ENCODE measurements at places on chromosomes 13 and 19.

GRCh38 chr19:18397242-18398202 is at the start of gene LRRC25:
TSS of gene LRRC25 (minus strand) at chr19:18397622. CDS start at chr19:18396963, 659 bp downstream.
- no peaks in the 10 kb centered on the region for H3K36me3 ChIP-seq
- no peak within 1 kb of the TSS for H3K4me3 ChIP-seq
- no peak within 1 kb of the TSS for H3K27ac ChIP-seq
- no peaks in the 10 kb centered on the region for H3K4me1 ChIP-seq

DNA sequence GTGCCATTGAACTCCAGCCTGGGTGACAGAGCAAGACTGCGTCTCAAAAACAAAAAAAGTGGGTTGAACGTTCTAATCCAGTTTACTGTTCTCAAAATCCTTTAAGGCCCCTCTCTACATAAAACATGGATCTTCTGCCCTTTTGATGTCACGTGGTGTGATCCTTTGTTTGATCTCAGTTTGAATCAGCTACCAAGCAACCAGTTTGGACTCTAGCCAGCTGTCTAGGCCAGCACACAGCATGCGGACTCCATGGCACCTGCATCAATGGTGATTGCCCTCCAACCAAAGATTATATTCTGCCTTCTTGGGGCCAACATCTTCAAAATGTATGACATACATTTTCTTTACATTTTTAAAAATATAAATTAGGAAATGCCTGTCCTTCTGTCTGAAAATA is 365.4 kb downstream of the NDFIP2 start:
- no peak overlapping the region for H3K27ac ChIP-seq
- no peaks in the 10 kb centered on the region for H3K27me3 ChIP-seq
- H3K36me3 ChIP-seq, result no peaks in the 10 kb centered on the region
- H3K4me3 ChIP-seq, result no peak overlapping the region

GRCh38 chr19:35540356-35540927 is 5.0 kb upstream of the TMEM147 start:
- no peak overlapping the region for H3K27ac ChIP-seq
- H3K4me3 ChIP-seq, result no peak overlapping the region
- H3K27me3 ChIP-seq, result no peaks in the 10 kb centered on the region
- no peak for DNase-seq
- H3K4me1 ChIP-seq, result peaks cover 16% of the 10 kb centered on the region

DNA sequence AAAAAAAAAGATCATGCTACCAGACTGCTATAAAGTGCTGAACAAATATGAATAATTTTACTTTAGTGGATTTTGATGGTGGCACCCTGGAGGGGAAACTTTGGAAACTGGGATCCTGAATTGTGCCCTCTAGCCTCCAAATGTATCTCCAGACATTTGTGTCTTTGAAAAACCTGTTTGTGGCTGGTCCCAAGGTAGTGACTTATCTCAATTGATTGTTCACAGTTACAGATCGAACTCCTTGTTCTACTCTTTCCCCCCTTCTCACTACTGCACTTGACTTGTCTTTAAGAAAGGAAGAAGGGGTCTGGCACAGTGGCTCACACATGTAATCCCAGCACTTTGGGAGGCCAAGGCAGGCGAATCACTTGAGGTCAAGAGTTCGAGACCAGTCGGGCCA is 10.5 kb downstream of the RGL3 start:
- H3K4me3 ChIP-seq, result no peak overlapping the region
- H3K4me1 ChIP-seq, result no peaks in the 10 kb centered on the region
- H3K36me3 ChIP-seq, result no peaks in the 10 kb centered on the region
- DNase-seq, result no peak
- peaks cover 8% of the 10 kb centered on the region for H3K27me3 ChIP-seq

GRCh38 chr19:21264891-21265290 is 64.3 kb downstream of the ZNF708 start:
- H3K27ac ChIP-seq, result no peak overlapping the region
- no peaks in the 10 kb centered on the region for H3K27me3 ChIP-seq
- H3K4me1 ChIP-seq, result no peaks in the 10 kb centered on the region
- H3K4me3 ChIP-seq, result no peak overlapping the region

DNA sequence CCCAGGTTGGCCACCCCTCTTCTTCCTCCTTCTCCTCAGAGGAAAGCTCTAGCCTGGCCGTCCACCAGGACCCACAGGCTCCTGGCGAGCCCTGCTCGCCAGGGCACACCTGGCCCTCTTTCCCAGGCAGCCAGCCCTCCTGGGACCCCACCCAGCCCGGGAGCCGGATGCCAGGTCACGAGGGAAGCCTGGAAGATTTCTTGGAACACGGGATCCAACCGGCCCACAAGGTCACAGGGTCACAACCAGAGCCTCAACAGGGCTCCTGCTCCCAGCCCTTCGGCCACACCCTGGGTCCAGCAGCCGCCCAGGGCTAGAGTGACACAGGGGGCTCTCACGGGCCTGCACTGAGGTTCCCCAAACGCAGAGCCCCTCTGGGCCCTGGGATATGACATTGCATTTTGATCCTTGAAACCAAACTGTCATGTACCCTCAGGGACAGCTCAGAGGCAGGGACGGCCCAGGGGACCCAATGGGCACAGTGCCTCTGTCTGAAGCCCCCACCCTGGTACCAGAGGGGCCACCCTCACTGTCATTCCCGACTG is 5.5 kb downstream of the MKNK2 start:
- no peaks in the 10 kb centered on the region for H3K36me3 ChIP-seq
- no peak for DNase-seq
- peaks cover 45% of the 10 kb centered on the region for H3K4me1 ChIP-seq
- no peaks in the 10 kb centered on the region for H3K27me3 ChIP-seq
- no peak overlapping the region for H3K4me3 ChIP-seq
- H3K27ac ChIP-seq, result no peak overlapping the region

GRCh38 chr13:38417241-38417640 is 67.6 kb downstream of the UFM1 start:
- H3K36me3 ChIP-seq, result no peaks in the 10 kb centered on the region
- H3K27me3 ChIP-seq, result no peaks in the 10 kb centered on the region
- H3K4me3 ChIP-seq, result no peak overlapping the region

GRCh38 chr19:2983351-2984214 is 6.2 kb downstream of the TLE6 start:
- no peaks in the 10 kb centered on the region for H3K4me1 ChIP-seq
- H3K27ac ChIP-seq, result no peak overlapping the region
- no peak for DNase-seq
- no peaks in the 10 kb centered on the region for H3K36me3 ChIP-seq

- DNase-seq, result no peak
- no peaks in the 10 kb centered on the region for H3K36me3 ChIP-seq
- no peaks in the 10 kb centered on the region for H3K27me3 ChIP-seq
- no peak overlapping the region for H3K27ac ChIP-seq
- H3K4me1 ChIP-seq, result no peaks in the 10 kb centered on the region
- no peak overlapping the region for H3K4me3 ChIP-seq
Observed at GRCh38 chr13:89238496-89238895, 1567.3 kb downstream of the SLITRK5 start.

DNA sequence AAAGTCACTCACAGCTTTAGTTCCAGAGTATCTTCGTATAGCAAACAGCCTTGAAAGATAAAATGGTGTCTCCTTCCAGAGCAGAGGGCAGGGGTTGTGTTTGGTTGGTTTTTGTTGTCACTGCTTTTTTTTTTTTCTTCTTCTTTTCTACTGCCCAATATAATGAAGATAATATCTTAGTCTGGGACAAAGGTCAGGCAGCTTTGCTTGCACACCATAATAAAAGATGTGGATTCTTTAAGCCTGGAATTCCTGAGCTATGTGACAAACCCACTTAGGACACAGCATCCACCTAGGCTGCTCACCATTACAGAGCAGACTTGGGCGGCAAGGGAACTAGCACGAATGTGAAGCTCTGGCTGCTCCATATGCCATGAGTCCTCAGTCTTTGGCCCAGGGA is 165.6 kb upstream of the MIR17HG start:
- no peak overlapping the region for H3K27ac ChIP-seq
- H3K36me3 ChIP-seq, result no peaks in the 10 kb centered on the region
- no peaks in the 10 kb centered on the region for H3K4me1 ChIP-seq
- no peak for DNase-seq

GRCh38 chr19:14411161-14411937 is 7.8 kb downstream of the DDX39A start:
- peak overlapping the region; percentile 18 for H3K4me3 ChIP-seq
- H3K27ac ChIP-seq, result peak overlapping the region; percentile 84
- no peaks in the 10 kb centered on the region for H3K27me3 ChIP-seq
- peaks cover 22% of the 10 kb centered on the region for H3K36me3 ChIP-seq

DNA sequence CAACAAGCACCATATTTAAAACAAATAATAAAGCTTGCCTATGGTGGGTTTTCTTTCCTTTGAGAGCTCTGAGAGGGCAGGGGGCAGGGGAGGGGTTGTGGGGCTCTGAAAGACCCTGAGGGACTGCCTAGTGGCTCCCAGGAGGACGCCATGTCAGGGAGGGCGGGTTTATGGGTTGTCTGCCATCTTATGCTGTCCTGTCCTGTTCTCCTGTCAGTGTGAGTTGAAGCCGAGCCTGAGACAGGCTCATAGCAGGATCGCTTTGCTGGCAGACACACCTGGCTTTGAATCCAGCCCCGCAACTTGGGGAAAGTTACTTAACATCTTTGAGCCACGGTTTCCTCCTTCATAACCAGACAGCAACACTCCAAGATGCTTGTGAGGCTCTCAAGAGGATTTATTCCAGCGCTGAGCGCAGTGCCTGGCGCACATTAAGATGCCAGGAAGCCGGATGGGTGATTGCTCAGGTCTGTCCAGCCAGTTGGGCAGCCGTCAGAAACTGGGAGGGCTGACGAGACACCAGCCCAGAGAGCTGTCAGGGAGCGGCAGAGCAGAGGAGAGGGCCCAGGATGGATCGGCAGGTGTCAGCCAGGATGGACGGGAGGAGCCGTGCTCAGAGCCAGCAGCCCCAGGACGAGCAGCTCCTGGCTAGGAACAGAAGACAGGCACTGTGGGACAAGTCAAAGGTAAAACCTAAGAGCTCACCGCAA is 36.8 kb upstream of the C1QTNF9 start:
- H3K27ac ChIP-seq, result peak overlapping the region; percentile 99
- H3K27me3 ChIP-seq, result no peaks in the 10 kb centered on the region
- H3K4me1 ChIP-seq, result peaks cover 93% of the 10 kb centered on the region
- H3K4me3 ChIP-seq, result peak overlapping the region; percentile 96
- peaks cover 12% of the 10 kb centered on the region for H3K36me3 ChIP-seq

DNA sequence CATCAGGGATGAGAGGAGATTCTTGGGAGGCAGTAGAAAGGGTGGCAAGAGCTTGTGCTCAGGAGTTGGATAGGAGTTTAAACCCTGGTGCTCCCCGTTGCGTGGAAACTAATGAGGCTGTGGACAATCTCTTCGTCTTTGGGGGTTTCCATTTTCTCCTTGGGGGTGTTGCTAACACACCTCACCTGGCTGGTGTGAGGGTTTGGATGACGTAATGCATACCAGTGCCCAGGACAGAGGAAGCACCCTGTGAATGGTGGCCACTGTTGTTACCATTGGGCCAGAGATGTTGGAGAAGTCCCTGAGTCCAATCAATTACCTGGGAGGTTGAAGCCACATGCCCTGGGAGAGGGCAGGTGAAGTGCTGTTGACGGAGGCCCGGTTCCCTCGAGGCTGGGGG is 146.5 kb downstream of the URI1 start:
- H3K4me3 ChIP-seq, result no peak overlapping the region
- H3K36me3 ChIP-seq, result no peaks in the 10 kb centered on the region
- H3K27me3 ChIP-seq, result no peaks in the 10 kb centered on the region
- H3K27ac ChIP-seq, result no peak overlapping the region
- peaks cover 12% of the 10 kb centered on the region for H3K4me1 ChIP-seq
- no peak for DNase-seq

GRCh38 chr13:25080773-25081172 is 15.2 kb upstream of the PABPC3 start:
- H3K36me3 ChIP-seq, result no peaks in the 10 kb centered on the region
- no peak overlapping the region for H3K27ac ChIP-seq
- DNase-seq, result no peak
- no peak overlapping the region for H3K4me3 ChIP-seq
- no peaks in the 10 kb centered on the region for H3K4me1 ChIP-seq
- peaks cover 19% of the 10 kb centered on the region for H3K27me3 ChIP-seq

DNA sequence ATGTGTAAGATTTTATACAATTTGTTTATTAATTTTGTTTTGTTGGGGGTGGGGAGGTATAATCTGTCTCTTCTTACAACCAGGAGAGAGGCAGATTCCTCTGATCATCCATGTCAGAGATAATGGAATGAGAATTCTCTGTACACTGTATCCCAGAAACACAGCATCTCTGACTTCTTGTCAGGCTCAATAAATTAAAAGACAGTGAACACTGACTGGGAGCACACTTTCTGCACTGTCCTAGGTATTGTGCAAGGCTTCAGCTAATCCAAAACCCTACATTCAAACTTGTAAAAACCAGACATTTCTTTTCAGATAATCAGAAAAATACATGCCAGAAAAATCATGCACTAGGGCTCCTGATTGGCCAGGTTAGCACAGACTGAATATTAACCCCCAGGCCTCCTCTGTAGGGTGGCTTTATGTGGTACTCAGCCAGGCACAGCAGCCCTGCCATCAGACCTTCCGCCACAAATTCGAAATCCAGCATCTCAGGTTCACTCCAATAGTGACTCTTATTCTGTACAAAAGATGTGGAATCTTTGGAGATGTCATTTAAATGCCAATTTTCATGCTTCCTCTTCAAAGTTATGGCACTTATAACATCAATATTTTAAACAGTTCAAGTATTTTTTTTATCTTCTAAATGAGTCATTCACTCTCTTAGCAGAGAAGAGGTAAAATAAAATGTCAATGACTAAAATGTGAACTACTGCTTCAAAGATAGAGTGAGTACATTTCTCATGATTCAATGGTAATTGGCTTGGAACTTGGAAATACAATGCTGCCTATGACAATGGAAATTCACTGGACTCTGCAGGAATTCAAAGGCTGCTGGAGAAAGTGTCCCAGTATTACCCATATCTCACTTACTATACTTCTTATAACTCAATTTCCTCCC is 211.5 kb downstream of the KLF12 start:
- H3K4me1 ChIP-seq, result peaks cover 80% of the 10 kb centered on the region
- H3K4me3 ChIP-seq, result peak overlapping the region; percentile 61
- peak overlapping the region; percentile 39 for H3K27ac ChIP-seq
- DNase-seq, result no peak
- H3K36me3 ChIP-seq, result no peaks in the 10 kb centered on the region

GRCh38 chr19:3771000-3771905 is 775 bp downstream of the RAX2 start:
- H3K4me3 ChIP-seq, result no peak overlapping the region
- DNase-seq, result no peak
- H3K27me3 ChIP-seq, result no peaks in the 10 kb centered on the region
- H3K36me3 ChIP-seq, result peaks cover 5% of the 10 kb centered on the region
- H3K4me1 ChIP-seq, result peaks cover 6% of the 10 kb centered on the region
- H3K27ac ChIP-seq, result no peak overlapping the region

DNA sequence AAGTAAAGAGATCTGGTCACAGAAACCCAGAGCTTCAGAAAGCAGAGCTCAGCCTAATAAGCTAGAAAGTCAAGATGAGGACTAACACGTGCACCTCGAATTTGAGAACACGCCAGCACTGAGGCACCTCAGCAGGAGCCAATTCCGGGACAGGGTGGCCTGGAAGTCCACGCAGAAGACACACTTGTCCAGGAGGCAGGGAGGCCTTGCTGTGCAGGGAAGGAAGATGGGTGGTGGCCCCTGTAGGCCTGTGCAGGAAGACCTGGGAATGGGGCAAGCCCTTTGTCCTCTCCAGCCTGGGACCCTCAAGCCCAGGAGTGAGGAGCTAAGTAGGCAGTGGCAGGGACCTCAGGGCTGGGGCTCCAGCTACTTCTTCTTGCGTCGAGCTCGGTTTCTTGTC is 16.3 kb upstream of the VSTM2B start:
- H3K4me3 ChIP-seq, result no peak overlapping the region
- no peaks in the 10 kb centered on the region for H3K36me3 ChIP-seq
- DNase-seq, result no peak
- no peaks in the 10 kb centered on the region for H3K4me1 ChIP-seq
